ENCODE measurements at places on chromosomes 5 and 9. TPM values are rescaled to one million over a fixed set of nuclear protein-coding genes. Genes with fewer than 3 reads are reported as not detected.

- H3K4me1 ChIP-seq: no peaks in the 10 kb centered on the region
- H3K4me3 ChIP-seq: no peak overlapping the region
- H3K27me3 ChIP-seq: peaks cover 2% of the 10 kb centered on the region
- H3K27ac ChIP-seq: no peak overlapping the region
Measured at GRCh38 chr5:166088389-166089039, 2202.9 kb upstream of the WWC1 start.

GRCh38 chr5:102922799-102923477 is 167.8 kb downstream of the PAM start:
- no peaks in the 10 kb centered on the region for H3K36me3 ChIP-seq
- no peak overlapping the region for H3K4me3 ChIP-seq
- H3K27me3 ChIP-seq: no peaks in the 10 kb centered on the region
- no peak overlapping the region for H3K27ac ChIP-seq

GFI1B gene
- total RNA-seq: not detected

DNA sequence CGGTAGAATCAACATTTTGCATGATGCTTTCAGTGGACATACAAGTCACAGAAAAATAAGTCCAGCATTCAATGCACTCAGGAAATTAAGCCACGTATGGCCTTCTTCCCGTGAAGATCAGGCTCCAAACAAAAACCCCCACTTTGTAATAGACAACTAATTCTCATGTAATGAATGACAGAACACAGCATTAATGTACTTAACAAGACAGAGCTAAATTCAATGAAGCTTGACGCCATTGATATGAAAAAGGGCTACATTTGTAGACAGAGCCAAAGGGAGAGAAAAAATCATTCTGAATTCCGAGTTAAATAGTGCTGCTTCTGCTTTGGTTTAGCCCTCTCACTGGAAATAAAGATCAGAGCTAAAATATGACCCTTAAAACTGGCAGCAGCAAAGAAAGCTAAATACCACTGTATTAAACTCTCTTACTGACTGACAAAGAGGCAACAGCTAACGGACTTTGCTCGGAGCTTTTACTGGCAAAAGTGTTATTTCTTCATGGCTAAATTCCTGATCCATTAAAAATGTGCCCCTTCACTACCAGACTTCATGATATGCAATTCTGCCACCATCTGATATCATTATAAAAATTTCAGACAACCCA is 250.5 kb downstream of the BNC2 start:
- H3K4me3 ChIP-seq: no peak overlapping the region
- DNase-seq: no peak
- H3K27ac ChIP-seq: no peak overlapping the region

SLC22A5 gene
- total RNA-seq: 9.9 TPM

DNA sequence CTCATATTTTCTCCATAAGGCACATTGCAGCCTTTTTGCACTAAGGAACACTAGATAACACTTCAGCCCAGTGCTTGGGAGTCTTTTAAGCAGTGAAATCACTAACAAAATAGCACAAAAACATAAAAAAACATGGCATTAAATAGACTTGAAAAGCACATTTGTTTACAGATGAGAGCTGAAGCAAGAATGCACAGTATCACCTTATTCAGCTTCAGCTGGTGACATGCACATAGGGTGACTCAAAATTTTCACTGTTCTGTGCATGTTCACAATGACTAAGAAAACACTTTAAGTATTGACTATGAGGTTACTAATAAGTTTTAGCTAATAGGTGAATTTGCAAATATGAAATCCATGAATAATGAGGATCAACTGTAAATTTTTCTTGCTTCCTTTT is 293.9 kb upstream of the TARS1 start:
- no peaks in the 10 kb centered on the region for H3K4me1 ChIP-seq
- no peak overlapping the region for H3K27ac ChIP-seq
- no peak for DNase-seq
- H3K27me3 ChIP-seq: no peaks in the 10 kb centered on the region
- H3K4me3 ChIP-seq: no peak overlapping the region

DNA sequence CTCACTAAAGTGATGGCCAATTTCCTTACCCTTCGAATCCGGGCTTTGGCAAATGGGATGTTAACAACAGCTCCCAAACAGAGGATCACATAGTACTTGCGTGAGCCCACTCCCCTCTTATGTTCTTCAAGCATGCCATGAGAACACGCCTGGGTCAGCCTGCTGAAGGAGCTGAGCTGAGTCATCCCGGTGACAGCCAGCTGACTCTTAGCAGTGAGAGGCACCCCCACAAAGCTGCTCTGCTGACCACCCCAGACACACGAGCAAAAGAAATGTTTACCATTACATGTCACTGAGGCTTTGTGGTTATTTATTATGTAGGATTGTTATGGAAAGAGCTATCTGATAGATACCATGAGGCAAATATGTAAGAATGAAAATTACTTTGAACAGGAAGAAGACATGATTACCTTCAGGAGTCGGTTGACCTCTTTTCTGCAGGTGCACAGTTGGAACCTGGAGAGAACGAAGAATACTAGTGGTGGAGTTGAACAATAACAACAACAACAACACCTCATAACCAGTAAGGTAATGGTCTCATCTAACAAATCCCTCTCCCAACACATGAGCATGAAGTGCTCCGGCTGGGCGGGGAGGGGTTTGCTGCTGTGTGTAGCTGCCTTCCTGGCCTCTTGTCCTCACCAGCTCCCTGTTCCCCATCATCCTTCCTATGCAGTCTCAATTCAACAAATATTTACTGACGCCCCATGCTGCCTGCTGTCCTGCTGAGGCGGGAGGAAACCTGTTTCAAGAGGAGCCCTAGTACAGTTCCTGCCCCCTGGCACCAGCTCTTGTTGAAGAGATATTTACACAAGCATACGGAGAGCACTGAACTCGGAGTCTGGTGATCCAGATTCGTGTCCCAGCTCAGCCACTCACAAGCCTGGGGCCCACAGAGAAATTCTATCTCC is 69.4 kb upstream of the LHFPL2 start:
- no peak overlapping the region for H3K4me3 ChIP-seq
- no peak overlapping the region for H3K27ac ChIP-seq
- peaks cover 16% of the 10 kb centered on the region for H3K4me1 ChIP-seq
- H3K27me3 ChIP-seq: peaks cover 3% of the 10 kb centered on the region

STPG3 gene
- not detected for total RNA-seq

DNA sequence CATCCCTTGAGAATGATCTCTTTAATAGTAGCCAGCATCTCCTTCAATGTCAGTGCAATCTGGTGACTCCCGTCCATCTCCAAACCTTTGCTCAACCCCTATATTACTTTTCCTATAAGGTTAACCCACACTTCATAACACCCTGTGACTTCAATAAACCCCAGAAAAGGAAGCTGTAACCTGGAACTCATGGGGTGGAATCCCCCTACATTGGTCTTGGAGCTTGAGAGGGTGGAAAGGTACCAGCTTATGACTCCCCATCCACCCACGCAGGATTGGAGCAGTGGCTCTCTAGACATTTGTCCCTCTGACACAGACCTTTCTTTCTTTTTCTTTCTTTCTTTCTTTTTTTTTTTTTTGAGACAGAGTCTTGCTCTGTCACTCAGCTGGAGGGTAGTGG is 54.7 kb upstream of the ZFR start:
- no peak overlapping the region for H3K4me3 ChIP-seq
- no peak overlapping the region for H3K27ac ChIP-seq
- DNase-seq: no peak
- peaks cover 3% of the 10 kb centered on the region for H3K27me3 ChIP-seq

DNA sequence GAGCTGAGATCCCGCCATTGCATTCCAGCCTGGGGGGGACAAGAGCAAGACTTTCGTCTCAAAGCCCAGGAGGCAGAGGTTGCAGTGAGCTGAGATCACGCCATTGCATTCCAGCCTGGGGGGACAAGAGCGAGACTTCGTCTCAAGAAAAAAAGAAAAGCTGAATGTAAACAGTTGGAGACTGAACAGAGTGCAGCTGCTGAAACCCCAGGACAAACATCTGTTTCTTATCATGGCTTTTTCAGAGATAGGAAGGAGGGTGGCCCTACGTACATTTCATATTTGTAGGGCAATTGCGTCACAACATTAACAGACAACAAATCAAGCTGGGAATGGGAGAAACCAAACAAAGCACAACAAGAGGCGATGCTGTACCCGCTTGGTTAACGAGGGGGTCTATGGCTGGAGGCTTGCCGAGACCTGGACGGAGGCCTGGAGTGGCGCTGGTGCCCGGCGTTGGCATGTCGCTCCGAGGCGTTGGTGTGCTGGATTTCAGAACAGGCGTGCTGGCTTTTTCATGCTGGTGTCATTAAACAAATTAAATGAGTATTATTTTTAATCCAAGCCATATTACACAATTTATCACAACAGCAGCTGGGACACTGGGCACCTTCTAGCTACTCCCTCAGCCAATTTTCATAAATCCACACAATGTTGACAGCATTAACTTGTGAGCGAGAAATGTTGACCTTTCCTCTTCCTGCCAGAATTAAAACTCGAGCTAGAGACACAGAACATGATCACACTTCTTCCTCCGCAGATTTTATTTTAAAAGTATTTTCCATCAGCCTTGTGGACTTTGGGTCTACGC is 76.1 kb downstream of the TLE1 start:
- H3K36me3 ChIP-seq: no peaks in the 10 kb centered on the region
- DNase-seq: no peak
- H3K27me3 ChIP-seq: no peaks in the 10 kb centered on the region
- peaks cover 11% of the 10 kb centered on the region for H3K4me1 ChIP-seq
- H3K27ac ChIP-seq: no peak overlapping the region

- H3K4me1 ChIP-seq: peaks cover 46% of the 10 kb centered on the region
- H3K36me3 ChIP-seq: peaks cover 4% of the 10 kb centered on the region
Measured at GRCh38 chr9:129142138-129142935, 31.1 kb downstream of the PTPA start.

C5orf58 gene
- not detected for total RNA-seq

DNA sequence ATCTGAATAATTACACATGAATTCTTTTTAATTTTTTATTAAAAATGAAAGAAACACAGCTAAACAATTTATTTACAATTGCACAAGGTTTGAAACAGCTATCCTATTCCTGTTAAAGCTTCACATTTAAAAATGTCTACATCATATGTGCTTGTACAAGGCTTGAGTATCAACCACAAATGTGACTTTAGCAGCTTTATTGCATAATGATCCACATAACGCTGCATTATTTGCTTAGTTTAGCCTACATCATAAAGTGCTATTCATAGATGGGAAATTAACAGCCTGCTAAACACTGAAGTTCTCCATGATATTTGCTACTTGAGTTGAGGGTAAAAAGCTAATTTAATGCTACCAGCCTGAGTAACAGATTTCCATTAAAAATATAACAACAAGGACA is 45.0 kb downstream of the TRIM36 start:
- H3K27ac ChIP-seq: no peak overlapping the region
- no peaks in the 10 kb centered on the region for H3K4me1 ChIP-seq
- DNase-seq: no peak
- peaks cover 2% of the 10 kb centered on the region for H3K27me3 ChIP-seq
- no peaks in the 10 kb centered on the region for H3K36me3 ChIP-seq

HARS2 gene
- total RNA-seq: 68.0 TPM

DNA sequence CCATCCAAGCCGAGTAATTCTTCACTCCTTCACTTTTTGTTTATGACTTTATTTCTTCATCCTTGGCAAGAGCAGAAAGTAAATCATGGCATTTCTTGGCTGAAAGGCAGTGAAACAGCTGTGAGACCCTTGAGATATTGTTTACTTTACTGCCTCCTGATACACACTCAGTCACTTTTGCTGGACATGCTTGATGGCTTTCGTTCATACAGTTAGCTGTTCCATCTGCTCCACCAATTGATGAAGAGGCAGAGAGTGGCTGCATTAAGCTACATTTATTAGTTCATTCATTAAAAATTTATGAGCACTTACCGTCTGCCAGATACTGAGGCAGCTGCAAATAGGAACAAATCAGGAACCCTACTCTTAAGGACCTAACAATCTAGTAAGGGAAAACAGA is 184.4 kb upstream of the OR13F1 start:
- H3K4me3 ChIP-seq: no peak overlapping the region
- DNase-seq: no peak
- H3K36me3 ChIP-seq: no peaks in the 10 kb centered on the region
- H3K4me1 ChIP-seq: no peaks in the 10 kb centered on the region

DNA sequence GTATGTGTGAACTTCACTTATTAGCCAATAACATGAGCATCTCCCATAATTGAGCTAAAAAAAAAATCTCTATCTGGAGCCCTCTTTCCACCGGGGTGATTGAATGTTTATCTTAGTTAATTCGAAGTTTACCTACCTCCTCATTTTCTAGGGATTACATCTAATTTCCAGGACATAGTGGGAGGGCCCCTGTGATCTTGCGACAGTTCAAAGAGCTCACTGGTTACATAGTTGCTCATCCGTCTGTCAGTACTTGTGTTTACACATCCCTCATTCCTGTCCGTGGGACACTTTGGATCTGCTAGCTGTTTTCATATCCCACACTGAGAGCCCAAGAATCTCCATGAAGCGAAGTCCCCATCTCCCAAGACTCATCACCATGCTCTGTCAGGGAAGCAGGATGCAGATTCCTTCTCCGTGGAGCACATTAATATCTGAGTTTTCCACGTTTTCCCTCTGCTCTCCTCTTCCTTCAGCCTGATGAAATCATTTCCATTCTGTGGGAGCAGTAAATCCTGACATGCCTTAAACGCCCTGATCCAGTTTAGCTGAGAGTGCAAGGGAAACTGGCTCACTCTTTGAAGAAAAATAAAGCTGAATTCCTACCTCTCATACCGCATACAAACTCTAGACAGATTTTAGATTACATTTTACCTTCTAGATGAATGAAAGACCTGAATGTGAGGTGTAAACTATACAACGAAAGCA is 10.2 kb upstream of the SFXN1 start:
- H3K4me1 ChIP-seq: peaks cover 15% of the 10 kb centered on the region
- no peak overlapping the region for H3K4me3 ChIP-seq
- DNase-seq: no peak
- H3K36me3 ChIP-seq: no peaks in the 10 kb centered on the region
